ENCODE measurements at places on chromosomes 12 and 14.
A peak's percentile ranks its signal among the peaks of the same experiment; 100 is the strongest.

- peak; percentile 27 for DNase-seq
Observed at GRCh38 chr14:69002069-69002468, 23.0 kb upstream of the ACTN1 start.

DNA sequence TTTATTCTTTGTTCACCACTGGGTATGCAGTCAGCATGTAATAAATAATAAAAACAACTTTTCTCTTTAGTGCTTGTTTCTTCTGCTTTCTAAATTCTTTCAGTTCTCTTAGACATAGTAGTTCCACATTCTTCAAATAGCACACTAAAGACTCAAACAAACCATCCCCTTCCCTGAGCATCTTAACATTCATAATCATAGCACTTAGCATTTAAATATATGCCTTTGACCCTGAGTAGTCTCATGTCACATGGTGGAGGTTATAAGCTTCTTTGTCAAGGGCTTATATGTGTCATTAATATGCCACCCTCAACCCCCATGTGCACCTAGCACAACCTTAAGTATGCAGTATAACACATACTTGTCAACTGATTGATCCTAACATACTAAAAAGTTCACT is 212.7 kb downstream of the PHLDA1 start:
- DNase-seq, result no peak

DNA sequence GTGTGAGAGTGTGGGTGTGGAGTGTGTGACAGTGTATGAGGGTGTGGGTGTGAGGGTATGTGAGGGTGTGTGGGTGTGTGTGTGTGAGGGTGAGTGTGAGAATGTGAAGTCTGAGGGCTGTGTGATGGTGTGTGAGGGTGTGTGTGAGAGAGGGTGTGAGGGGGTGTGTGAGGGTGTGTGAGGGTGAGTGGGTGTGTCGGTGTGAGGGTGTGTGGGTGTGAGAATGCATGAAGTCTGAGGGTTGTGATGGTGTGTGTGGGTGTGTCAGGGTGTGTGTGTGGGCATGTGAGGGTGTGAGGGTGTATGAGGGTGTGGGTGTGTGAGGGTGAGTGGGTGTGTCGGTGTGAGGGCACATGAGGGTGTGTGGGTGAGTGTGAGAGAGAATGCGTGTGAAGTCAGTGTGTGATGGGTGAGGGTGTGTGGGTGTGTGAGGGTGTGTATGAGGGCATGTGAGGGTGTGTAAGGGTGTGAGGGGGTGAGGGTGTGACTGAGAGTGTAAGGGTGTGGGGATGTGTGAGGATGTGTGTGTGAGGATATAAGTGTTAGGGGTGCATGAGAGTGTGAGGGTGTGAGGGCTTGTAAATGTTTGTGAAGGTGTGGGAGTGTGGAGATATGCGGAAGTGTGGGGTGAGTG is 36.4 kb downstream of the TMEM121 start:
- no peak for DNase-seq

- DNase-seq, result no peak
Observed at GRCh38 chr12:65791400-65791799, 32.9 kb upstream of the HMGA2 start.

- no peak for DNase-seq
Observed at GRCh38 chr14:54275997-54276725, 120.6 kb upstream of the CDKN3 start.

DNA sequence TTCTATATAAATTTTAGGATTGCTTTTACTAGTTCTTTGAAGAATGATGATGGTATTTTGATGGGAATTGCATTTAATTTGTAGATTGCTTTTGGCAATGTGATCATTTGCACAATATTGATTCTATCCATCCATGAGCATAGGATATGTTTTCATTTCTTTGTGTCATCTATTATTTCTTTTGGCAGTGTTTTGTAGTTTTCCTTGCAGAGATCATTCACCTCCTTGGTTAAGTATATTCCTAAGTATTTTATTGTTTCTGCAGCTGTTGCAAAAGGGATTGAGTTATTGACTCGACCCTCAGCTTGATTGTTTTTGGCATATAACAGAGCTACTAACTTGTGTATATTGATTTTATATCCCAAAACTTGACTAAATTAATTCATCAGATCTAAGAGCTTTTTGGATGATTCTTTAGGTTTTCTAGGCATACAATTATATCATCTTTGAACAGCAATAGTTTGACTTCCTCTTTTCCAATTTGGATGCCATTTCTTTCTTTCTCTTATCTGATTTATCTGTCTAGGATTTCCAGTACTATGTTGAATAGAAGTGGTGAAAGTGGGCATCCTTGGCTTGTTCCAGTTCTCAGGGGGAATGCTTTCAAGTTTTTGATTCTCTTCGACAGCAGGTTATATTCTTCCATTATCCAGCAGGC is 668.1 kb downstream of the SLC16A7 start:
- no peak for DNase-seq

DNA sequence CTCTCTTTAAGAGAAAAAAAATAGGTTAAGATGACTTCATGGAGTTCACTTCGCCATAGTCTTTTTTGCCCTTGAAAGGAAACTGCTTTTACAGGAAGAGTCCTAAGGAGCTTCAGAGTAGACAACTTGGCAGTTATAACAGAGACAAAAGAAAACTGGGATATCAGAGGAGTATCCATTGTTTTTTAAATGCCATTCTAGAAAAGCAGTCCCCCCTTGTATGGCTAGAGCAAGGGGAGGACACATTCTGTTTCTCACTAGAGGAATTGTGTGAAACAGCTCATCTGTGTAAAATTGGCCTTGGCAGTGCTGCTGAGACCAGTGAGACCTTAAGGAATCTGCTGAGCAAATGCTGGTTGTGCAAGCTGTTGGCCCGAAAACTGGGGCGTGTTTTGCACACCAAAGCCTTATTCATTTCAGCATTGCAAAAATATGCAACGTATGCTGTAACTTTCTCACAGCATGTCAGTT is 128.0 kb downstream of the GPR135 start:
- no peak for DNase-seq

DNA sequence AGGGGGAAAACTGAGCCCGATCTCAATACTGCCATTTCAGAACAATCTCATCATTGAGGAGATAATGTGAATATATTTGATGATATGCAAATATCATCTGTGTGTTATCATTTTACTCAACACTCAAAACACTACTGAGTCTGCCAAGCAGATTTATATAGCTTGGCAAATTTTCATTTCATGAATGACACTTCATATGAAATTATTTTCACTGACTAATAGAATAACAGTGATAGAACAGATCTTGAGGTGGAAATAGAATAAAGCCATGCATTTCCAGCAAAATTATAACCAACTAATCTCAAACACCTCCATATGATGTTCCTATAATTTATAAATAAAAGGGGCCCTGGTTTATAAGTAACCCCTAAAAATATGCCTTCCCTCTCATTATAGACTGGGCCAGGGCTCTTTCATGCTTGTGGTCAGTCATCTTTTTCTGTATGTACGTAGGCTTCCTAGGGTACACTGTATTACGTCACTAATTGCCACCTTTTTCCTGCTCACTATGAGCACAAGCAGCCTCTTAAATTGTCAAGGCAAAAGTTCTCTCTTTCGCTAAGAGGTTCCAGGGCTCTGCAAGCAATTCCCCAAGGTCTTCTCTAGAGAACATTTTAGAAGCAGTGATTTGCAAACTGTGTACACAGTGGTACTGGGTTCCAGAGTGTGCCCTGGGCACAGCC is 197.1 kb upstream of the FOXN3 start:
- no peak for DNase-seq

DNA sequence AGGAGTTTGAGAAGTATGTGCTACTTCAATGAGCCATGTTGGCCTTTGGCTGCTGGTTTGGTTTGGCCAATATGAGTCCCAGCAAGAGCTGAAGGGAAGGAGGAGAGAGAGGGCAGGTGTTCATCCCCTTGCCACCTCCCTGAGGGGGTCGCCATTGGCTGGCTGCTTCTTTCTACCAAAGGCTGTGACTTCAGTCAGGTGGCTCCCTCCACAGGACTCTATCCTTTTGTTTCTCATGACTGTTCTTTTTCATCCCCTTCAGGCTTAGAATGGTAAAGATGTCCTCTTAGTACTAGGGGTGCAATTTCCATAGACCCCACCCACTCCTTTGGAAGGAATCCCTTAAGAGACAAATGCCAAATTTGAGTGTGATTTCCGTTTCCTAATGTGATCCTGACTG is 31.2 kb upstream of the OTOGL start:
- DNase-seq, result peak; percentile 63

- DNase-seq, result no peak
Observed at GRCh38 chr12:32170437-32170998, 63.9 kb downstream of the BICD1 start.

- no peak for DNase-seq
Observed at GRCh38 chr12:69238589-69239351, 599 bp upstream of the CPSF6 start.

DNA sequence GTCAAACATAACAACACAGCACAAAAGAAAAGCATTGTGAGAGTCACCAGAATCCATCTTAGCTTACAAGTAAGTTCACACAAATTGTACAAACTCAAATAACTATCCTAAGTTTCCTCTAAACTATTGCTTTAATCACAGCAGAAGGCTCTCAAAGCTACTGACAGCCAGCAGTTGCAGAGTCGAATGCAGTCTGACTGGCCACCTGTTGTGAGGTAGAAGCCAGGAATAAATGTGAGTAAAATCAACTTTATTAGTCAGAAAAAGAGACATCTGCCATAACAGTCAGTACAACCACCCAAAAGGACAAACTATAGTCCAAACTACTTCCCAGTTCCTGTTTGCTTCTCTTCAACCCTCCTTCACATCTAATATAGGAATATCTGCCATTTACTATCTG is 231.7 kb upstream of the USP15 start:
- DNase-seq, result no peak

DNA sequence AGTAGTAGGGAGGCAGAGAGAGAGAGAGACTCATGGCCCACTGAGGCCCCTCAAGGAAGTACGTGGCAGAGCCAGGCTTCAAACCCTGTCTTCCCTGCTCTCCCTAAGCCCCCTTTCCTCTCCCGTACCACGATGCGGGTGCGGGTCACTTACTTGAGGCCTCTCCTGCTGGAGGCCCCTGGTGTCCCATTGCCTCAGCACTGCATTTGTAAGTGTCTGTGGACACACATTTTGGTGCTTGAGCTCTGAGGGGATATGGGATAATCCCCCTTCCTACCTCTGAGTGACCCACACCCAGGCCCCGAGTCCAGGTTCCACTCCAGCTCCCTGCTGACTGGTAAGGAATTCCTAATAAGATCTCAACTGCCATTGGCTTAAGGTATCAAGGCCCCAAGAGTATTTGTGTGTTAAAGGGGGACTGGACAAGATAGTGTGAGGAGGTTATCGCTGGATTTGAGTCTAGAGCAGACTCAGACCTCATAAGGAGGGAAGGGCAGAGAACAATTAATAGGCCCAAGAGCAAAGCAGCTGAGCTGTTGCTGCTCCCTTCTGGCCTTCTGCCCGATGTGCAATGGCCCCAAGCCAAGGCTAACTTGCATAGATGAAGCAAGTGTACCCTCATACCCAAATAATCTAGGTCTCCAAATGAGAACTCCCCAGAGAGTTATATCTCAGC is 71.9 kb downstream of the CRACR2A start:
- no peak for DNase-seq

GRCh38 chr12:124395284-124395752 is 100.4 kb downstream of the RFLNA start:
- DNase-seq, result no peak

DNA sequence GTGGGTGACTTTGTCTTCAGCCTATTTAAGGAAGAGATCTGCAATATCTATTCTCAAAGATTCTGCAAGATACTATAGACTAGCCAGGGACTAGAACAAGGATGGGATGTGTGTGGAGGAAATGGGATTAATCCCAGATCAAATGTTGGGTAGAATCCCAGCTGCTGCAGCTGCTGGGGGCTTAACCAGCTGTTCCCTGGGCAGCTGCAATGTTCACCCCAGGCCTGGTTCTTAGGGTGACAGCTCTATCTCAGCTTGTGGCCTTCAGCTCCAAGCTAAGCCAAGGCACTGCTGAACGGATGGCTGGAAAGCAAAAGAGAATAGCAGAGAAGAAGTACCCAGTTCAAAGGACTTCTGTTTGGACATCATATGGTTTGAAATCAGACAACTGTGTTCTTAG is 10.0 kb upstream of the RHEBL1 start:
- no peak for DNase-seq

GRCh38 chr12:12723681-12724420 is 6.7 kb downstream of the CDKN1B start:
- DNase-seq, result peak; percentile 40

GRCh38 chr14:85060121-85060520 is 469.8 kb upstream of the FLRT2 start:
- DNase-seq, result no peak

Data from WTC11 (cell line).